IPS DF 6.9 (cell line): ENCODE measurements at places on chromosomes 4 and X.
A peak's percentile ranks its signal among the peaks of the same experiment; 100 is the strongest.

DNA sequence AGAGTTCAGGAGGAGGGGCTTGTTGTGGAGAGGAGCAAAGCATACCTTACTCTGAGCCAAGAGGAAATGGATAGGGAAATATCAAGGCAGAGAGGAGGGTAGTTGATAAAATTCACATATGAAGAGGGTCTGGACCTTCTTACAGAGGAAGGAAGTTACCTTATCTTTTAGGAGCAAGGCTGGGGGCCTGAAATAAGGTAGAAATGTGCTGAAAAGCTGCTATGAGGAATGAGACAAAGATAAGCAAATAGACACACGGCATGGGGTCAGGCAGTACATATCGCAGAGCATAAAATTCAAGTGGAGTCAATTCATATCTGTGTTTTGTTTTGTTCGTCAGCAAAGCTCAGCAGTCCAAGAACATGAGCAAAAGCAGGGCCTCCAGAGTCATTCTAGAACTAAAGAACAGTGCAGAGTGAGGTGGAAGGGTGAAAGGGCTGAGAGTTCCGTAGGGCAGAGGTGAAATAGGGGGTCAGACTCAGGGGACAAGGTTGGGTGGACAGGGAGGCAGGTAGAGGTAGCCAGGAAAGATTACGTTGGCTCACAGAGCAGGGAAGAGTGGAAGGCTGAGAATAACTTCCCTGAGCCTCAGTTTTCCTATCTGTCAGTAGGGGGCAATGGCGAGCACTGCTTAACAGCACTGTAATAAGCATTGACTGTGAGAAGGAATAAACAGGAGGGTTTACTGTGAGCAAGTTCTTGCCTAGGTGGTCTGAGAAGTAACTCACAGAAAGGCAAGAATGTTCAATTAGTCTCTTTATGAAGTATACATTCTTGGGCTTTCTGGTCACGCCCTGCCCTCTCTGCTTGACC lies 9.2 kb downstream of the VSIG4 start:
- H3K27me3 ChIP-seq, result no peaks in the 10 kb centered on the region
- no peaks in the 10 kb centered on the region for H3K36me3 ChIP-seq
- no peak overlapping the region for H3K27ac ChIP-seq
- no peak overlapping the region for H3K4me3 ChIP-seq
- DNase-seq, result peak; percentile 22

- H3K4me1 ChIP-seq, result no peaks in the 10 kb centered on the region
- no peaks in the 10 kb centered on the region for H3K36me3 ChIP-seq
- no peaks in the 10 kb centered on the region for H3K27me3 ChIP-seq
- DNase-seq, result peak; percentile 35
- H3K4me3 ChIP-seq, result no peak overlapping the region
These were observed 1092.3 kb downstream of the ARAP2 start for GRCh38 chr4:35151816-35152572.

GRCh38 chrX:154540897-154541535 lies 5.6 kb downstream of the G6PD start:
- H3K4me3 ChIP-seq, result no peak overlapping the region
- H3K27ac ChIP-seq, result no peak overlapping the region

DNA sequence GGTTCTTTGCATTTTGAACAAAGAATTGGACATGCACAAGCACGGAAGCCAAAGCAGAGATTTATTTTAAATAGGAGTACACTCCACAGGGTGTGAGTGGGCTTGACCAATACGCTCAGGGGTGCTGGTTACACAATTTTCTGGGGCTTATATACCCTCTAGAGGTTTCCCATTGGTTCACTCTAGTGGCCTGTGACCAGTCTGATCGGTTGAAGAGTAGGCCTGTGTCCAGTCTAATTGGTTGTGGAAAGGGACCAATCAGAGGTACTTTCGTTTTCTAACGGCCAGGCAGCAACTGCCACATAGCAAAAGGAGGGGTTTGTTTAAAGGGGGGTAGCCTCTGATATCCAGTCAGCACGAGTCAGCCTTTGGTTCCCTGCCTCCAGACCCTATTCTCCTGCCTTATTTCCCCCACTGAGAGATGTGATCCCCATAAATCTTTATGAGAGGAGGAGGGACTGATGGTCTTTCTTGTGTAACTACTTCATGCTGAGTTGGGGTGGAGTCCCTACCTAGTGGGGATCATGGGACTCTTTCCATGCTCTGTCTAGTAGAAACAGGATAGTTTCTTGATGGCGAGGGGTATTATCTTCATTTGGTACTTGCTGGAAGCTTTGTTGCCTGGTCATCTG lies 11.3 kb upstream of the AREG start:
- H3K4me1 ChIP-seq, result no peaks in the 10 kb centered on the region
- no peak overlapping the region for H3K27ac ChIP-seq
- DNase-seq, result no peak
- no peaks in the 10 kb centered on the region for H3K27me3 ChIP-seq
- H3K4me3 ChIP-seq, result no peak overlapping the region

DNA sequence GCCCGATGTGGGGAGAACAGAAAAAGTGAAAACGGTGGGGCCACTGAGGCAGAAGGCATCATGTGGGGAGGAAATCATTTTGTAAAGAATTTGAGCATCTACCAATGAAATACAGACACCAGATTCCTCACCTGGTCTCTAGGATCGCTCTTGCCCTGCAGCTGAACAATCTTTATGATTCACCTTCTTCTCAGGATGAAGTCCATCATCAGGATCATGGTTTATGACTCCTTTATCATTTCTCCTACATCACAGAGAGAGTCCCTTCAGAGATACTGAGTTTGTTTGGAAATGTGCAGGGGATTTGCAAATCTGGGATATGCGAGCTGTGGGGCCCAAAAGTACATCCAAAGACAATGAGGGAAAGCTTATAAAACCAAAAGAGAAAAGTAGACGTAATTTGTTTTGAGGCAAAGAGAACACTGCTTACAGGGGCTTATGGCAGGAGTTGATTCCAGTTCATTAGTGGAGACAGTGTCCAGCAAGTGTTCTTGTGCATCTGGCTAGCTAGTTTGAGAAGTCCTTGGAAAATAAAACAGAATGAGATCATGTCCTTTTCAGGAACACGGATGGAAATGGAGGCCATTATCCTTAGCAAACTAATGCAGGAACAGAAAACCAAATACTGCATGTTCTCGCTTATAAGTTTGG lies 15.3 kb upstream of the ANXA5 start:
- no peak overlapping the region for H3K27ac ChIP-seq
- no peaks in the 10 kb centered on the region for H3K27me3 ChIP-seq

DNA sequence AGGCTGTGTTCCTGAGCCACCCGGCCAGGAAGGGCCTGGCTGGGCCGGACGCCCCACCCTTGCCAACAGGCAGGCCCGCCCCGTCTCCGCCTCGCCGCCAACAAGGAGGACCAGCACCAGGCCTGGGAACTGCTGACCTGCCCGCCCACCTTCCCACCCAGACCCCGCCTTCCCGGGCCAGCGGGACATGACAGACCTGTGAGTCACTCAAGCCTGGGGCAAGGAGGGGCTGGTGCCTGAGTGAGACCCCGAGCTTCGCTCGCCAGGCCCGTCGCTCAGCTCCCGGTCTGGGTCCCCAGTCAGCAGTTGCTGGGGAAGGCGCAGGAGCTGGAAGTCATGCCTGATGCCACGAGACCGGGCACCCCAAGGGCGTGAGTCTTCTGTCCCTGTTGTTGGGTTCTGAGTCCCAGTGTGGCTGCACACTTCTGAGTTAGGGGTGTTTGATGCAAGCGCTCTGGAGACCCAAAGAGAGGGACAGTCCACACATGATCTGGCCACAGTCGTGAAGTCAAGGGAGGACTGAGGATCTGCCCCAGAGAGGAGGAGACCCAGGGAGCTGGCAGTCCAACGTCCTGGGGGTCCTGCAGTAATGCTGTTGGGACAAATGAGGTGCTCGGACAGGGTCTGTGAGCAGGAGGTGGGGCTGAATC lies at the start of gene DNASE1L1:
Gene DNASE1L1 (minus strand): TSS at position 33 of the 650 bp plus-strand sequence. CDS start 3,686 bp downstream, outside the sequence.
- peaks cover 3% of the 10 kb centered on the region; the same call in 1 of the 2 replicates for H3K36me3 ChIP-seq
- 0 out of 2 replicates have a peak, but pooled peaks cover 1% of the 10 kb centered on the region for H3K4me1 ChIP-seq
- no peak within 1 kb of the TSS for H3K27ac ChIP-seq
- H3K4me3 ChIP-seq, result no peak within 1 kb of the TSS; the same call in 1 of the 2 replicates
- H3K27me3 ChIP-seq, result no peaks in the 10 kb centered on the region

GRCh38 chr4:152727784-152728183 lies 48.0 kb upstream of the TMEM154 start:
- H3K4me1 ChIP-seq, result no peaks in the 10 kb centered on the region
- no peak for DNase-seq
- H3K27me3 ChIP-seq, result no peaks in the 10 kb centered on the region
- no peak overlapping the region for H3K27ac ChIP-seq

DNA sequence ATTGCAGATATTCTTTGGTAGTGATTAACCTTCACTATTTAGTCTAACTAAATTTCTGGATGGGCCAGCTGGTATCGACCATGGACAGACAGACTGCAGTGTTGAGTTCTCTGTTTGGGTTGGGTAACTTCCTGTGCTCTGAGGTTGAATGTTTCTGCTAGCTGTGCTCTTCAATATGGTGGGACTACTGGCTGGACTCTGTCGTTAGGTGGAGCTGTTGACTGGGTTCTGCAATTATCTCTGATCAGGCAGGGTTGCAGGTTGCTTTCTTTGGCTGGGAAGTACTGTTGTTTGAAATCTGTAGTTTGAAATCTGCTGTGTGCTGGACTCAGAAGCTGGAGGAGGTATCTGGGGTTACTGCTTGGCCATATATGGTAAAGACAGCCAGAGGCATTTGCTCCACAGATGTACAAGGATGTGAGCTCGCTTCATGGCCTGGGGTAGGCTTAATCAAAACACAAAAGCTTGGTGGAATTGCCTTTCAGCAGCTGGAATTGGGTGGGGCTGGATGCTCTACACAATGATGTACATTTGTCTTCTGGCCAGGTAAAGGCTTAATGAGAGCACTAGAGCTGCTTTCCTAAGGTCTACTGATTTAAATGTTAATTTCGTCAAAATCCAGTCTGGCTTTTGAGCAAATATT lies 1472.0 kb downstream of the FAM133A start:
- H3K27me3 ChIP-seq, result no peaks in the 10 kb centered on the region
- no peak overlapping the region for H3K27ac ChIP-seq

- H3K27me3 ChIP-seq, result no peaks in the 10 kb centered on the region
- H3K4me1 ChIP-seq, result no peaks in the 10 kb centered on the region
- DNase-seq, result no peak
- no peak overlapping the region for H3K4me3 ChIP-seq
- H3K27ac ChIP-seq, result no peak overlapping the region
These were observed 131.4 kb downstream of the ENOX2 start for GRCh38 chrX:130771648-130772047.

GRCh38 chr4:71828470-71828869 lies 44.6 kb upstream of the GC start:
- no peak overlapping the region for H3K4me3 ChIP-seq
- no peak overlapping the region for H3K27ac ChIP-seq
- no peak for DNase-seq

DNA sequence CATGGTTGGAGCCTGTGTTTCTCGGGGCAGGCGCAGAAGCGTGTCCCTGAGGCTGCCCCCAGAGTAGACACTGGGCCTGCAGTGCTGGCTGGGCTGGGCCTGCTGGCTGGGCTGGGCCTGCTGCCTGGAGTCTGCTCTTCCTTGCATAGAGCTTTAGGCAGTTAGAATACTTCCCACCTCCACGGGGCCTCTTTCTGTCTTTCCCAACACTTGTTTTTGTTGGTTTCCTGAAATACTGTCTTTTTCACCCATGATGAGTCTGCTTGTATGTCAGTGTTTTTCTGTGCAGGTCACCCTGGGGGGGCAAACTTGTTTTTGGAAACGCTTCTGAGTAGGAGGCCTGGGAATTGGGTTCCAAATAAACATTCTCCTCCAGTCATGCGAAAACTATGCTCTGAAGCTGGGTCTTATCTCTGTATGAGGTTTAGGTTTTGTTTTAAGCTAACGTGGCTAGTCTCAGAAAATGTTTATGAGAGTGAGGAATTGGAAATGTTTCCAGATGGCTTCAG lies 32.2 kb downstream of the TRMT44 start:
- H3K27me3 ChIP-seq, result no peaks in the 10 kb centered on the region
- DNase-seq, result no peak
- no peak overlapping the region for H3K27ac ChIP-seq
- peaks cover 18% of the 10 kb centered on the region for H3K36me3 ChIP-seq

DNA sequence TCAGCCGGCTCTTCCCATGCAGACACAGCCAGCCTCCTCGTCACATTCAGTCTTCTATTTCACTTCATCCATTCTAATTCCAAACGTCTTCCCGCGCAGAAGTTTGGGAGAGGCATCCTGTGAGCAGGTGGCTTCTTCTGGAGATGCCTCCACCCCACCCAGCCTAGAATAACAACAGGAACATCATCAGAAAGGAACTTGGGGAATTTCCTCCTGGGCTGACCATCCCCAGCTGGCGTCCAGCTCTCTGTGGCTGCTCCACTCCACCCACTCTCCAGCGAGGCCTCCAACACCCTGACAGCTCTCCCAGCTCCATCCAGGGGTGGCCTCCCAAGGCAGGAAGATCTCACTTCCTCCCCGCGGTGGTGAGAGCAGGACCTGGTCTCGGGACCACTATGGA lies 5.5 kb upstream of the C4orf50 start:
- H3K4me1 ChIP-seq, result no peaks in the 10 kb centered on the region
- H3K36me3 ChIP-seq, result no peaks in the 10 kb centered on the region
- H3K27ac ChIP-seq, result no peak overlapping the region
- DNase-seq, result no peak
- H3K27me3 ChIP-seq, result no peaks in the 10 kb centered on the region

DNA sequence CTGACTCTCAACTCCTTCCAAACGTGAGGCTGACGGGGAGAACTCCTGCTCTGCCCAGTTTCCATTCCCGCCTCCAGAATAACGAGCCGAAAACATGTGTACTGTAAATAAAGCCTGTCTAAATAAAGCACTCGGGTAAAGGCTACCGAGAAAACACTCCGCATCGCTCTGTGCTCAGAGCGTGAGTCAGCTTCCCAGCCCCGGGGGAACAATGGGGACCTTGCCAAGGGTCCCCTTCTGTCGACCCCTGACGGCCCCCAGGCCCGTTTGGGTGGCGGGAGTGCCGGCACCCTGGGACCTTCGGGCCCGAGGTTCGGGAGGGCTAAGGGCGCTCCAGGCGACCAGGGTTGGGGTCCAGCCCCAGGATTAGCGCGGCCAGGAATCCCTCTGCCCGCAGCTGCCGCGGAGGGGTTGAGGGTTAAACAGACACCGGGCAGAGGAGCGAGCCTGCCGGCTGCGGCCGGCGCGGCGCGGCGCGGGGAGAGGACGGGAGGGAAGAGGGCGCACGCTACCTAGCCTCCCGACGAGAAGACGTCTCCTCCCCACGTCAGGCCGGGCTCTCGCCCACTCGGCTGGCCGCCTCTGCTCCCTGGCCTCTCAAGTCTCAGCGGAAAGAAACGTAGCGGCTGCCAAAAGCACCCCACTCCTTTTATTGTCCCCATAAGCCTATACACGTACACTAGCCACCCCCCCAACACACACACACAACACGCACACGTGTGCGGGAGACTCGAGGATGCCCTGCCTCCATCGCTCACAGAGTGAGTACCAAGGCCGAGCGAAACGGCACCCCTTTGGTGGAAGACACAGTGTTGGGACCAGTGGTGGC lies 85.5 kb downstream of the BCOR start:
- peaks cover 4% of the 10 kb centered on the region; the same call in 1 of the 2 replicates for H3K4me1 ChIP-seq
- no peak for DNase-seq

DNA sequence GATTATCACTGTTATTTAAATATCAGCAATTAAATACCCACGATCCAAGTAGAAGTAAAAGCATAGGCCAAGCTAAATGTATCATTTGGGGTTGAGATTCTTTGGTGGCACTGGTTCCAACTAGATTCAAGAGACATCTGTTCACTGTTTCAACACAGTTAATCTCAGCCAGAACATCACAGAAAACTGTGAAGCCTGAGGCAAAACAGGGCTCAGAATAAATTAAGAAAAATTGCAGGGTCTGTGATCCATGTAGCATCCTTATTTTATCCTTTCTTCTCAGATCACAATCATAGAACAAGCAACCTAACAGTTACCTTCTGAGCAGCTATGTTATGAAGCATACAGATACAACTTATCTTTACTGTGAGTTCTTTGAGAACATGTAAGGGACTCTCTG lies 23.7 kb downstream of the YTHDC1 start:
- H3K4me3 ChIP-seq, result no peak overlapping the region
- no peaks in the 10 kb centered on the region for H3K4me1 ChIP-seq
- peaks cover 7% of the 10 kb centered on the region; the same call in 1 of the 2 replicates for H3K36me3 ChIP-seq
- no peak overlapping the region for H3K27ac ChIP-seq
- DNase-seq, result no peak
